ENCODE measurements at places on chromosomes 16 and 17. TPM values are rescaled to one million over a fixed set of nuclear protein-coding genes. Genes with fewer than 3 reads are reported as not detected.

TBC1D3C gene
- not detected for polyA plus RNA-seq

CCR7 gene
- polyA plus RNA-seq = 0.70 TPM

HOXB1 gene
- polyA plus RNA-seq = 0.15 TPM

CDC42EP4 gene
- 68.6 TPM for polyA plus RNA-seq

SARM1 gene
- 12.3 TPM for polyA plus RNA-seq

TAT gene
- 0.04 TPM for polyA plus RNA-seq

PLD2 gene
- polyA plus RNA-seq = 47.9 TPM

NXPH3 gene
- 1.4 TPM for polyA plus RNA-seq

CALB2 gene
- not detected for polyA plus RNA-seq

PTX4 gene
- not detected for polyA plus RNA-seq

PIK3R5 gene
- 1.8 TPM for polyA plus RNA-seq

CD68 gene
- polyA plus RNA-seq = 30.7 TPM

PPY gene
- not detected for polyA plus RNA-seq

PPP1R27 gene
- polyA plus RNA-seq = 0.11 TPM

CCL1 gene
- polyA plus RNA-seq = not detected

CDH1 gene
- polyA plus RNA-seq = 162 TPM

NT5M gene
- 6.5 TPM for polyA plus RNA-seq

NATD1 gene
- polyA plus RNA-seq = 8.6 TPM

ZFP3 gene
- 11.8 TPM for polyA plus RNA-seq

KLHL10 gene
- polyA plus RNA-seq = not detected

SLC16A6 gene
- polyA plus RNA-seq = 0.60 TPM

GP1BA gene
- polyA plus RNA-seq = 2.9 TPM

PDILT gene
- not detected for polyA plus RNA-seq

GPS1 gene
- 63.6 TPM for polyA plus RNA-seq

TBC1D3K gene
- polyA plus RNA-seq = 0.21 TPM

Data from right lung (tissue), 10 donors.